ENCODE measurements at places on chromosomes 4 and X. TPM values are rescaled to one million over a fixed set of nuclear protein-coding genes. Genes with fewer than 3 reads are reported as not detected.

- DNase-seq = no peak
These were observed 185.6 kb downstream of the RAP1GDS1 start for GRCh38 chr4:98446499-98447375.

DNA sequence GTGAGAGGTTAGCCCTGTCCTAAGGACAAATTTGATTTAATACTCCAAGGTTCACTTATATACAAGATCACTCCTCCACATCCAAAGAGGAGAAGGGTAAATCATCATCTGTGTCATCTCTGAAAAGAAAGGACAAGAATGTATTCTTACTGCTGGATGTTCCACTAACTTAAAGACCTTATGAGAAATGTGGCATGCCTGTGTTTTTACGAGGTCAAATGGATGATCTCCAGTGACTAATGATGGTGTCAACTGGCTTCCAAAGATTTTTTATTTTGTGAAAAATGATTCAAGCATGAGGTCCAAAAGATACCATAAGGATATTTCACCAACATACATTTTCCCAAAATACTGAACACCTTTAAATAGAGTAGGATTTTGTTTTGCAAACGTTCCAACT lies 143.4 kb downstream of the PTCHD1 start:
- DNase-seq = no peak

- no peak for DNase-seq
These were observed 8.2 kb upstream of the HSD17B11 start for GRCh38 chr4:87399148-87399547.

DNA sequence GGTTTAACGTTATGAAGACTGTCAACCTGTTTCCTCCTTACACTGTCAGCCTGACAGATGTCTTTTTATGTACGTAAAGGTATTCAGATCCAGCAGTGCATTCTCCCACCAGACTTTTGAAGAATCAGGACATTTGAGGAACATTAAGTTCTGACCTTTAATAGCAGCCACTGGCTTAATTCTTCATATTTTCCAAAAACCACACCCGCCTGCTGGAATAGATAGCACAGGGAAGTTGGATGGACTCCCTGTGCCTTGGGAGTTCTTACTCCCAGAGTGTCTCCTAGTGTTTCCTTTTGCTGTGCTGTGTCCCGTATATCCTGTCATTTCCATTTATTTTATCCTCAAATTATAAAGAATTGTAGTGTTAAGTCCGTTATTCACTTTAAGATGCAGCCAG lies 94.5 kb downstream of the AFF1 start:
- no peak for DNase-seq

DNA sequence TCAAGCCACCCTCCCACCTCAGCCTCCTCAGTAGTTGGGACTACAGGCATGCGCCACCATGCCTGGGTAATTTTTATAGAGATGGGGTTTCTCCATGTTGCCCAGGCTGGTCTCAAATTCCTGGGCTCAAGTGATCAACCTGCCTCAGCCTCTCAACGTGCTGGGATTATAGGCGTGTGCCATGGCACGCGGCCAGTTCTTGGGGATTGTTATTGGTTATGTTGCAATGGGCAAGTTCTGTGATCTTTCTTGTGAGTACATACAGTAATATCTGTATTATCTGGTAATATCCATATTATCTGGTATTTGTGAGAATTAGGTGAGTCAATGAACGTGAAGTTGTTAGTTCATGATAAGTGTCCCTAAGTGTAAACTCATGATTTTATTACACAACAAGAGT lies 90.3 kb upstream of the TBL1X start:
- no peak for DNase-seq

GRCh38 chr4:186924723-186925122 lies 201.1 kb upstream of the FAT1 start:
- no peak for DNase-seq

GRCh38 chr4:155614111-155614762 lies 52.4 kb upstream of the GUCY1A1 start:
- no peak for DNase-seq

DNA sequence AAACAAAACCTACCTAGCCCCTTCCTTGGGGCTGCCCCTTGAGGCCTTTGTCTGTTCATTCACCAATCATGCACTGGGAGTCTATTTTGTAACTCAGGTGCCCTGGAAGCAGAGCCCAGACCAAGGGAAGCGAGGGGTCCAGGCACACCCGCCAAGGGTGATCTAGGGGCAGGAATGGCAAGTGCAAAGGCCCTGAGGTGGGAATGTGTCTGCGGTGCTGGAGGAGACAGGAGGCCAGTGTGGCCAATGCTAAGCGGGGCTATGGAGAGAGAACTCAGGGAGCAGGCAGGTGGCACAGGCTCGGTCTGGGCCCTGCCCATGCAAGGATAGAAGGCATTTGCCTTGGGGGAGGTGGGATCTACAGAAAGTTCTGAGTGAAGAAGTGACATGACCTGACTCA lies 3.5 kb upstream of the SH3BP2 start:
- DNase-seq = no peak

DNA sequence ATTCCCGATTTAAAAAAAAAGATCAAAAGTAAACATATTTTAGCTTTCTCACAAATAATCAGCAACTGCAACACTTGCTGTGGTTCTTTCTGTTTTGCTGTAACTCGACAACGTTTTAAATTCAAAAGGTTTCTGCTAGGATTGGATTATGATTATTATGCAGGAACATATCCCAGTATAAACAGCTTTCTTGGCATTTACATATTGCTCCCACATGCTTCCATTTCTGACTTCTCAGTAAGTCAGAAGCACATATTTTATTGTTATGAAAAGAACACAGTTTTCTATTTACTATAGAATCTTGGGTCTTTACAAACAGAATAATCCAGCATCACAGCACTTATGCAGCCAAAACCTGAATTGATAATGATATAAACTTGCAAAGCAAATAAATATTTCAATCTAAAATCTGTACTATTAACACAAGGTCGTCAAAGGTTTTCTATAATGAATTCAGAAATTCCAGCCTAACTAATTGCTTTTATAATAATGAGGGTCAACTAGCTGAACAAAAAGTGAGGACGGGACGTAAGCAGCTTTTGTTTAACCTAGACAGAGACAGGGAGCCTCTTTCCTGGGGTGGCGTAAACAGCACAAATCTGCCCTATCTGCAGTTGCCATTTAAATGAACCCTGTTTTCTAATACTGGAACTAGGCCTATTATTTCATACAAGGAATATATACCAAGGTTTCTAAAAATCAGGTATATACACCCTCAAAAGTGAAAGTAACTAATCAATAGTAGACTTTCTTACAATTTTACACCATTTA lies 9.8 kb upstream of the PCDH18 start:
- no peak for DNase-seq

- no peak for DNase-seq
These were observed 264.0 kb downstream of the TRIML1 start for GRCh38 chr4:188403272-188403671.

DNA sequence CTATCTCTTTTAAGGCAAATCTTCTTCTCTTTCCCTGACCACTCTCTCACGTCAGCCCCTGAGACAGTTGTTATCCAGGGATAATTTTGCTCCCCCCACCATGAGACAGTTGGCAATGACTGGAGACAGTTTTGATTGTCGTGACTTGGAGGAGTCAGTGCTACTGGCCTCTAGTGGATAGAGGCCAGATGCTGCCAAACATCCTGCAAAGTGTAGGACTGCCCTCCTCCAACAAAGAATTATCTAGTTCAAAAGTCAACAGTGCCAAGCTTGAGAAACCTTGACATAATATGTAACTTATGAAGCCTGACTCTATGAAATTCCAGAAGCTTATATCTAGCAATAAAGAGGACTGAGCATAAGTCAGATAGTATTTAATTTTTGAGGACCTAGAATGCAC lies 502.1 kb upstream of the IGFBP7 start:
- DNase-seq = no peak

DNA sequence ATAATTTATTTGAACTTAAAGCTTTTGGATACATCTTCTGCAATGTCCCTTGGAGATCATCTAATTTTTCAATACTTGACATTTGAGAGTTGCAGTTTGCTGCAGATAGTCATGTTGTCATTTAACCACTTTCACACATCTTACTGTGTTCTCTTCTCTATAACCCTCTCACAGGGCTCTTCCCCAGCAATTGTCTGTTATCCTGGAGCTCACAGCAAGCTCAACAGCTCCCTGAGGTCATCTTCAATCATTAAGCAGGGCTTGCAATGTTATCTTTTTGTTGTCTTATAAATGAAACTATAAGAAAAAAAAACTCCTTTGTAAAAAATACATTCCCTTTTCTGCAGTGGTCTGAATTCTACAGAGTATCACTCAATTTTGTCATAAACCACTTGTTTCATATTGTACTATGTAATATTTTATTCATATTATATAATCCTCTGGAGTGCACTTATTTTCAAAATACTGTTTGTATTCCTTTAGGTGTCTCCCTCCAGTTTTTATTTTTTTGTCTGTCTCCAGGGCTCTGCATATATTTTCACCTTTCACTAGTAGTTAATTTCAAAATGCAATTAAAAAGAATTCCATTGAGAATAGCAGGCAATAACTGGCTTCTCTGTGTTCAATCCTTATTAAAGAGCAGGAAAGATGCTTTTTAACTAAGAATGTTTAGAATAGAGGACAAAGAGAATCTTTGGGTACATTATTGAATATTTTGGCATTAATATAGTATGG lies 106.3 kb upstream of the ARSJ start:
- DNase-seq = no peak

GRCh38 chr4:16754104-16754503 lies 144.3 kb downstream of the LDB2 start:
- DNase-seq = no peak

- no peak for DNase-seq
These were observed 30.5 kb downstream of the DOCK11 start for GRCh38 chrX:118526149-118526548.

DNA sequence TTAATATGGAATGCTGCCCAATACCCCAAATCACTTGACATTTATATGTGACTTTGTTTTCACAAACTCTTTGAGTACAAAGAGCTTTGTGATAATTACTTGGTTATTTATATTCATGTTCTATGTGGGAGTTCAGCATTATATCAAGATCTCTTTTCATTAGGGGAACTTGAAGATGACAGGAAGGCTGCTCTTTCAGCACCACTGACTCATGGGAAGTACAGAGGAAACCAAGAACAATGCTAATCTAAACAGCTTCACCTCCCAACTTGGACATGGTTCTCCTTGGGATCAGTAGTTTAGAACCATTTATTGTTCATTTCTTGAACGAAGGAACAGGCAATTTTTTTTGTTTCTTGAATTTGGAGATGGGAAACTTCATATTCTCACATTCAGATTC lies 184.0 kb upstream of the AFF2 start:
- DNase-seq = no peak

- no peak for DNase-seq
These were observed 14.9 kb downstream of the CCSER1 start for GRCh38 chr4:90142081-90142480.

DNA sequence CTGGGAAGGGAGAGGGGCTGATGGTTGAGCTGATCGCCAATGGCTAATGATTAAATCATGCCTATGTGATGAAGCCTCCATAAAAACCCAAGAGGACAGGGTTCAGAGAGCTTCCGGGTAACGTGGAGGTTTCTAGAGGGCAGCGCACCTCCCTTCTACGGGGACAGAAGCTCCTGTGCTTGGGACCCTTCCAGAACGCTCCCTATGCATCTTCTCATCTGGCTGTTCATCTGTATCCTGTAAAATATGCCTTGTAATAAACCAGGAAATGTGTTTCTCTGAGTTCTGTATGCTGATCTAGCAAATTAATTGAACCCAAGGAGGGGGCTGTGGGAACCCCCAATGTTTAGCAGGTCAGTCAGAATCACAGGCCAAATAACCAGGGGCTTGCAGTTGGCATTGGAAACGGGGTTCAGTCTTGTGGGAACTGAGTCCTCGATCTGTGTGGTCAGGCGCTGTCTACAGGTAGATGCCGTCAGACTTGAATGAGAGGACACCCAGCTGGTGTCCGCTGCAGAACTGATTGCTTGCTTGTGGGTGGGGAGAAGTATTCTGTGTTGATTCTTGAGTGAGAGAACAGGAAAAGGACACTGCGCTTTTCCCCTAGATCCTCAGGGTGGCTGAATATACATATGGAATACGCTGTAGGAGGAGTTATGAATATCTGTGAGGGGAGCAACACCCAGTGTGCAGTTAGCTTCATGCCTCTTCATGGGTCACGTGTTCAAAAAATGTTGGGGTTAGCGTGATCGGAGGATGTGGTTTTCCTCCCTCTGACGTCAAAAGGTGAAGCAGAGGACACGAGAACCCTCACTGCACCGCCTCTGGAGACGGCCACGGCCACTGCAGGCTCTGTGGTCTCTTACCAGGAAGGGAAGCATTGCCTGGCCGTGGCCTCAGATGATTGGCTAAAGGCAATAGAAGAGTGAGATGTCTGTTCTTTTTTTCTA lies 29.2 kb downstream of the HTT-AS start:
- no peak for DNase-seq

- DNase-seq = peak; percentile 16
These were observed 67.3 kb upstream of the VBP1 start for GRCh38 chrX:155148724-155149537.

DNA sequence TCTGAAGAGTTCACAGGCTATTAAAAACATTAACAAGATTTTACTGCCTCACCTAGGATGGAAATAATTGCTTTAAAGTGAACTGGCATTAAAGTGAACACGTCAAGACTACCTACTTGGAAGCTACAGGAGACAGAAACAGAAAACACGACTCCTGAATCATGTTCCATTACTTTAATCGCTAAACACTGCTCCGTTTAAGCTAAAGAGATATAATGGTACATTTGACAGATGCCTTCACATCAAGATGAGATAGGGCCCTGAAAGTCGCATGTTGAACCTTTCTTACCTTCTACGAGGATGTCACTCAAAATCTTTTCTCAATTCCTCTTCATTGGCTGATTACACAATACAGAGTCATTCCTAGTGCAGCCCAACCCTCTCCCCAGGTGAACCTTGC lies 206.3 kb upstream of the GATB start:
- DNase-seq = no peak

- no peak for DNase-seq
These were observed 45.8 kb downstream of the MGST2 start for GRCh38 chr4:139711461-139711860.

- no peak for DNase-seq
These were observed 300.5 kb upstream of the LCORL start for GRCh38 chr4:18321956-18322530.

GRCh38 chr4:54063229-54063628 lies 1.2 kb downstream of the CHIC2 start:
- no peak for DNase-seq

- no peak for DNase-seq
These were observed 741 bp downstream of the FAM47E start for GRCh38 chr4:76252271-76252653.

- no peak for DNase-seq
These were observed 119.1 kb downstream of the RTL9 start for GRCh38 chrX:110477593-110478228.

GRCh38 chr4:110292994-110293744 lies 94.8 kb upstream of the ELOVL6 start:
- no peak for DNase-seq

- DNase-seq = peak; percentile 42
These were observed 153.3 kb downstream of the LDB2 start for GRCh38 chr4:16745009-16745635.

GRCh38 chr4:17670423-17670822 lies 56.0 kb downstream of the MED28 start:
- no peak for DNase-seq

Gene UGT2B10
- total RNA-seq = not detected

Gene PRSS12
- total RNA-seq = 15.9 TPM

Gene MAGED1
- 185 TPM for total RNA-seq

Gene TMEM150C
- total RNA-seq = 16.8 TPM

Gene UGT2A3
- not detected for total RNA-seq

Gene LINC00632
- 60.2 TPM for total RNA-seq

Gene MAGED2
- total RNA-seq = 725 TPM

Gene SRPK3
- total RNA-seq = 1.2 TPM

Gene P2RY8
- 0.39 TPM for total RNA-seq

Gene SLIT2
- 64.1 TPM for total RNA-seq

Gene FRYL
- total RNA-seq = 75.3 TPM

Gene FOXP3
- total RNA-seq = not detected
